ENCODE measurements at places on chromosomes 13 and 19. TPM values are rescaled to one million over a fixed set of nuclear protein-coding genes. Genes with fewer than 3 reads are reported as not detected.

The S1PR4 gene
- not detected for total RNA-seq

DNA sequence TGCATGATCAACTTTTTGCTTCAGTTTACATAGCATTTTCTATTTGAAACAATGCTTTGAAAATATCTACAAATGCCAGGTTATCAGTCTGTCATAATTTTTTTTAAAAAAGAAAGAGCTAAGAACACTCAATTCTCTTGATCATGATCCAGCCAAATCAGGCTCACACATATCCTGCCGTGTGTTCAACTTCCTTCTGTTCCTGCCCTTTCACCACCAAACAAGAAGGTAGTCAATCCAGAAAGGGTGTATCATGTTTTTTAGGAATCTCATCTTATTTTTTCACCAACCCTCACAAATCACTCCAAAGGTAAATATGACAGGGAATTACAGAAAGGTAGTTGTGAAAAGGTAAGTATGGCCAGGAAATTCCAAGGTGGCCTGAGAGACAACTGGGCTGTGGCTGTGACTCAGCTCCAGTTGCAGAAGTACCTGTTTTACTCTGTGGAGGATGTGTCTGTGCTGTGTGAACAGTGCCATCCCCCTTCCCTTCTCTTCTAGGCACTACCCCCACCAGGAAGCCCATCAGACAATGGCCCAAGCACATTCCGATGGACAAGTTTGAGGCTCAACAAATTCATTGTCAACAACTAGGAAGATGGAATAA, 138.8 kb upstream of the GJB6 start:
- DNase-seq = no peak

The COX6B2 gene
- total RNA-seq = 0.23 TPM

The KCNN4 gene
- 8.3 TPM for total RNA-seq

The KLC3 gene
- 7.8 TPM for total RNA-seq

The ADGRE2 gene
- under 0.01 TPM for total RNA-seq

DNA sequence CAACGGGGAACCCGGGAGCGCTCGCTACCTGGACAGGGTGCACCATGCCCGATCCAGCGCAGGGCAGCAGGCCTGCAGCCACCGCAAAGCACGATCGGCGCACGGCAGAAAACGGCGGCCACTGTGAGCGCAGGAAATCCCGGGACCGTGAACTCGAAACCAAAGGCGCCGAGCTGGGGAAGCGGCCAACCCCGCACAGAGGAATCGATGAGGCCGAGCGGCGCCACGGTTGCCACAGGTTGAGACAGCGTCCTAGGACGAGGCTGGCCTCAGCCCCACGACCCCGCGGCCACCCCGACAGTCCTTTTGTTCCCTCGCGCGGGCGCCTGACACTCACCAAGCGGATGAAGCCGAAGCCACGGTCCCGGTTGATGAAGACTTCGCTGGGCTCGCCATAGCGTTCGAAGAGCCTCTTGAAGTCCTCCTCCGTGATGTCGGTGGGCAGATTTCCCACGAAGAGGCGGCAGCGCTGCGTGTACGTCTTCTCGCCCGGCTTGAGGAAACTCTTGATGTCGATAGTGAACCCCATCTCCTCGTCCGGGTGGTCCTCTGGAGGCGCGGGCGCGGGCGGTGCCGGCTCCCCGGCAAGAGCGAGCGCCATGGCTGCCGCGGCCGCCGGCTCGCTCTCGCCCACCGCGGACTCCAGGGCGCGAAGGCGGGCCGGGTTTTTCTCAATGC, 557 bp downstream of the PSPC1 start:
- DNase-seq = no peak

GRCh38 chr19:46944918-46945628, 74.6 kb upstream of the NPAS1 start:
- DNase-seq = peak; percentile 31

- no peak for DNase-seq
Measured at GRCh38 chr13:65727070-65727469, 1503.1 kb downstream of the PCDH9 start.

DNA sequence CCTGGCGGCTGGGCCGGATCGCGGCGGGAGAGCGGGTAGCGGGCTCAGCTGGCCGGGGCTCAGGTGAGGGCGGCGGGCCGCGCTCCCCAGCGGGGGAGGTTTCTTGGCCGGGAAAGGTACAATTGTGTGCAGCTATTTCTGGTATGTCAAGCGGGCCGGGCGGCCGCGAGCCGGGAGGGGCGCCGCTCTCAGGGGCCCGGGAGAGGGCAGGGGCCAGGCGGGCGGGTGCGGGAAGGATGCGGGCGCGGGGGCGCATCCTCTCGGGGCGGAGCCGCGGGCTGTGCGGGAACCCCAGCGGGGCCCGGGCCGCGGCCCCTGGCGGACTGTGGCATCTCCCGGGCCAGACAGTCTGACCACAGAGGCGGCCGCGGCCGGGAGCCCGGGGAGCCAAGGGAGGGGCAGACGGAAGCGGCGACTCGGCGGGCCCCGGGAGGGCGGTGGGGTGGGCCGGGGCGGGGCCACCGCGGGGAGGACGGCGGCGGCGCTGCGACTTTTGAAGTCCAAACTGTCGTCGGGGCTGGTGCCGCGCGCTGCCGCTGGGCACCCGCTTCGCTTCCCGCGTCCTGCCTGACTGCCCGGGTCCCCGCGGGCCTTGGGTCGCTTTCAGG, at the start of gene LMO7:
Gene LMO7 (plus strand): TSS at position 503 of the 608 bp plus-strand sequence. CDS start 328 bp downstream, outside the sequence.
- no peak for DNase-seq

DNA sequence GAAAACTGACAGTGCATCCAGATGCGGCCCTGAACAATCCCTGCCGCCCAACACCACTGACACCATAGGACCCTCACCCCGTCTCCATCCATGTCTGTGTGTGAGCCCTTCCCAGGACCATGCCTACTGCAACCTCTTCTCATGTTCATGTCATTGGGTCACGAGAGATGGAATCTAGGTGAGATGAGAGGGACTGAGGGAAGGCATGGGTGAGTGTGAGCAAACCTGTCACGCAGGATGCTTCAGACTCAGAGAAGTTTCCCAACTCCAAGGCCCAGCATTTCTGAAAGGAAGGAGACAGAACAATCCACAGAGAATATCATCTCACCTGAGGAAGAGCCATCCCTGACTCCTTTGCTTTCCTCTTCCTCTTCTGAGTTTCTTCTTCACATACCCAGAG, 5.7 kb downstream of the ZNF888 start:
- DNase-seq = no peak

DNA sequence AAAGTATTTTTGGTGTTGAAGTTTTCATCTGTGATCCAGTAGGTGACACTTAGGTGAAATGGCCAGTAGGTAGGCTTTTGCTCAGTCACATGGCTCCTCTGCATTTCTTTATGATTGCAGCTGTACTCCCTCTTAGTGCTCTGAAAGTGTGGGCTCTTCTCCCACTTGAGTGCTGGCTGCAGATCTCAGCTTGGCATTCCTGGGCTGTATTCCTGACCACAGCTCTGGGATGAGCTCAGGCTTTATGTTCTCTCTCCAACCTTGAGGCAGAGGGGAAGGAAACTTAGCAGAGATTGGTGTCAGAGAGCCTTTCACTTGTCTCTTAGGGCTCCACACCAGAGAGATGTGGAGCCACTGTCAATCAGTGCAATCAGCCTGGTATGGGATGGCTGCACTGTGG, 254.3 kb downstream of the NDFIP2 start:
- DNase-seq = no peak

The ZNF382 gene
- 3.9 TPM for total RNA-seq
